ENCODE measurements at places on chromosomes 12 and 14. TPM values are rescaled to one million over a fixed set of nuclear protein-coding genes. Genes with fewer than 3 reads are reported as not detected.

- peaks cover 46% of the 10 kb centered on the region for H3K36me3 ChIP-seq
- no peak overlapping the region for H3K4me3 ChIP-seq
- H3K27ac ChIP-seq, result peak overlapping the region; percentile 90
- no peaks in the 10 kb centered on the region for H3K27me3 ChIP-seq
Observed at GRCh38 chr12:108802101-108802961, 55.1 kb downstream of the SSH1 start.

DNA sequence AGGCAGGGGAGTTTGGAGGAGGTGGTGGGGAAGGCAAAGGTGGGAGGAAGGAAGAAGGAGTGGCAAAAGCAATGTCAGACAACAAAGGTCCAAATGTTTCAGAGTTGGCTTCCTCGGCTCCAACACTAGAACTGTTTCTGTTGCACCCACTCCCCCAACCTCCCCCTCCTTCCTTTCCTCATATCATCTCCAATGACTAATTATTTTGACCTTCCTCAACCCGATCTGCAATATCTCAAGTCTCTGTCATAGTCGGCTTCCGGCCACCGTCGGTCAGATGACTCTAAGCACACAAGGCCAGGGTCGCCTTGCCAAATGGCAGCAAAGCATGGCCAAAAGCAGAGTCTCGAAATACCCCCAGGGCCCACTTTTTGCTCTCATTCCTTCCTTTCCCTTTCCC is 637.0 kb upstream of the TBX3 start:
- no peaks in the 10 kb centered on the region for H3K36me3 ChIP-seq
- H3K27me3 ChIP-seq, result no peaks in the 10 kb centered on the region
- no peak for DNase-seq
- no peak overlapping the region for H3K4me3 ChIP-seq
- no peaks in the 10 kb centered on the region for H3K4me1 ChIP-seq
- no peak overlapping the region for H3K27ac ChIP-seq

- H3K4me3 ChIP-seq, result peak overlapping the region; percentile 12
- peaks cover 74% of the 10 kb centered on the region for H3K4me1 ChIP-seq
- peak overlapping the region; percentile 70 for H3K27ac ChIP-seq
- H3K36me3 ChIP-seq, result no peaks in the 10 kb centered on the region
- no peaks in the 10 kb centered on the region for H3K27me3 ChIP-seq
Observed at GRCh38 chr14:73460691-73461127, 2.4 kb upstream of the NUMB start.

DNA sequence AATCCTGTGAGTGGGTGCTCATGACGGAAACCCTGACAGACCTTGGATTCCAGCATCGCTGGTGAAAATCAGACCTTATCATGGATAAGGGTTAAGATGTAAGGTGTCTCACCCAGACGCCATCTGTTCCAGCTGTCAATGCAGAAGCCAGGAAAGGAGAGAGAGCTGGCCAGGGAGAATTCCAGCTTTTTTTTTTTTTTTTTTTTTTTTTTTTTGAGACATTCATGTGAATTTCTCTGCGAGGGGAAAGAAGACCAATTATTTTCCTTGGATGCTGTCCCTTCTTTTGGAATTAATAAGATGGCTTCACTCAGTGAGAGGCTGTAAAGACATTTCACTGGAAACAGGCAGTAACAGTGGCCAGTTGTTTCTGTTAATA is 1.8 kb downstream of the TRAF3 start:
- no peak overlapping the region for H3K27ac ChIP-seq
- no peaks in the 10 kb centered on the region for H3K27me3 ChIP-seq
- no peaks in the 10 kb centered on the region for H3K36me3 ChIP-seq
- H3K4me3 ChIP-seq, result peak overlapping the region; percentile 74
- H3K4me1 ChIP-seq, result peaks cover 16% of the 10 kb centered on the region

DNA sequence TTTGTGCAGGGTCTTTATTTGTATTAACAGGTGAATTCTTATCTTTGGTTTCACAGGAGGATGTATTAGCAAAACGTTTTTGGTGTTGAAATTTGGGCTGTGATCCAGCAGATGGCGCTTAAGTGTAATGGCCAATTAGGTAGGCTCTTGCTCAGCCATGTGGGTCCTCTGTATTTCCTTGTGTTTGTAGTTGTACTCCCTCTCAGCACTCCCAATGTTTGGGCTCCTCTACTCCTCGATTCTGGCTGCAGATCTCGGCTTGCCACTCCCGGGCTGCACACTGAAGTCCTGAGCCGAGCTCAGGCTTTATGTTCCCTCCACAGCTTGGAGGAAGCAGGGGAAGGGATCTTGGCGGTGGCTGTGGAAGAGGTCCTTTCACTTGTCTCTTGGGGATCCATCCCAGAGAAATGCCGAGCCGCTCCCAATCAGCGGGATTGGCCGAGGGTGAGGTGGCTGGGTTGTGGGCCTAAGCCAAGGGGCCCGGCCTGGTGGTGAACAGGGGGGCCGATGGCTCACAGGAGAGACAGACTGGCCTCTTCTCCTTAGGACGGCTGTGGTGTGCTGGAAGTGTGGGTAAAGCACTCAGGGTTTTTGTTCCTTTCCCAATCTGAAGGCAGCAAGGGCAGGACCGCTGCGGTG is 133.7 kb downstream of the AEBP2 start:
- peak overlapping the region; percentile 98 for H3K27ac ChIP-seq
- H3K27me3 ChIP-seq, result no peaks in the 10 kb centered on the region
- DNase-seq, result peak; percentile 69
- peaks cover 48% of the 10 kb centered on the region for H3K4me1 ChIP-seq
- H3K4me3 ChIP-seq, result no peak overlapping the region

GRCh38 chr12:114306646-114307045 is 99.3 kb downstream of the TBX5 start:
- no peaks in the 10 kb centered on the region for H3K4me1 ChIP-seq
- no peak overlapping the region for H3K4me3 ChIP-seq
- H3K36me3 ChIP-seq, result no peaks in the 10 kb centered on the region
- H3K27me3 ChIP-seq, result no peaks in the 10 kb centered on the region
- no peak overlapping the region for H3K27ac ChIP-seq

- H3K27me3 ChIP-seq, result peaks cover 3% of the 10 kb centered on the region
- H3K4me1 ChIP-seq, result no peaks in the 10 kb centered on the region
- no peak overlapping the region for H3K4me3 ChIP-seq
Observed at GRCh38 chr12:104786352-104786751, 171.7 kb downstream of the SLC41A2 start.

The TRPV4 gene
- total RNA-seq, result 12.3 TPM

- peaks cover 32% of the 10 kb centered on the region for H3K4me1 ChIP-seq
- H3K27me3 ChIP-seq, result no peaks in the 10 kb centered on the region
- H3K36me3 ChIP-seq, result no peaks in the 10 kb centered on the region
- peak within 1 kb of the TSS; percentile 89 for H3K27ac ChIP-seq
- DNase-seq, result peak; percentile 88
Observed at GRCh38 chr14:22982477-22983245, at the start of gene AJUBA. AJUBA (minus strand) TSS chr14:22982551; CDS start chr14:22982266, 285 bp downstream.

The ABCC9 gene
- not detected for total RNA-seq

The PLEKHD1 gene
- not detected for total RNA-seq

DNA sequence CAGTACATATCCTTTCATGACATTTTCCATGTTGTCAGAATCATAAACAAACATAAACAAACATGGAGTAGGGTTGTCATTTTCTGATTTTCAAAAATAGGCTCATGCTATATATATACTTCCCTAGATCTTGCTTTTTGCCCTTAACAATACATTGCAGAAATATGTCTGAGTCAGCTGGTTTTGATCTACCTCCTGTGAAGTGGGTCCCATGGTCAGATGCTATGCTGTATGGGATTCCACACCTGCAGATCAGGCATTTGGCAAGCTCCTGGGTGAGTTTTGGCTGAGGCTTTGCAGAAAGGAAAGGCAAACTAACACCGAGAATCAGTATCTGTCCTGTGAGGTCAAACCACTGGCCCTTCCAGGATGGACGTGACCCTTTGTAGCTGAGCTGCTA is 183.0 kb upstream of the ARID2 start:
- H3K4me3 ChIP-seq, result no peak overlapping the region
- H3K27me3 ChIP-seq, result peaks cover 16% of the 10 kb centered on the region
- DNase-seq, result no peak
- H3K36me3 ChIP-seq, result no peaks in the 10 kb centered on the region

DNA sequence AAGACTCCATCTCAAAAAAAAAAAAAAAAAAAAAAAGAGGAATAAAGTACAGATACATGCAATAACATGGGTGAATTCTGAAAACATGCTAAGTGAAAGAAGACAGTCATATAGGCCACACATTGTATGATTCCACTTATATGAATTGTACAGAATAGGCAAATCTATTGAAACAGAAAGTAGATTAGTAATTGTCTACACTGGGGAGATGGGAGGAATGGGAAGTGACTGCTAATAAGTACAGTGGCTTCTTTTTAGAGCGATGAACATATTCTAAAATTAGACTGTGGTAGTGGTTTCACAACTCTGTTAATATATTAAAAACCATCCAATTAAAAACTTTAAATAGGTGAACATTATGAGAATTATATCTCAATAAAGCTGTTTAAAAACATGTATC is 74.4 kb downstream of the ANKS1B start:
- no peaks in the 10 kb centered on the region for H3K27me3 ChIP-seq
- H3K4me3 ChIP-seq, result no peak overlapping the region
- DNase-seq, result no peak
- H3K4me1 ChIP-seq, result no peaks in the 10 kb centered on the region

DNA sequence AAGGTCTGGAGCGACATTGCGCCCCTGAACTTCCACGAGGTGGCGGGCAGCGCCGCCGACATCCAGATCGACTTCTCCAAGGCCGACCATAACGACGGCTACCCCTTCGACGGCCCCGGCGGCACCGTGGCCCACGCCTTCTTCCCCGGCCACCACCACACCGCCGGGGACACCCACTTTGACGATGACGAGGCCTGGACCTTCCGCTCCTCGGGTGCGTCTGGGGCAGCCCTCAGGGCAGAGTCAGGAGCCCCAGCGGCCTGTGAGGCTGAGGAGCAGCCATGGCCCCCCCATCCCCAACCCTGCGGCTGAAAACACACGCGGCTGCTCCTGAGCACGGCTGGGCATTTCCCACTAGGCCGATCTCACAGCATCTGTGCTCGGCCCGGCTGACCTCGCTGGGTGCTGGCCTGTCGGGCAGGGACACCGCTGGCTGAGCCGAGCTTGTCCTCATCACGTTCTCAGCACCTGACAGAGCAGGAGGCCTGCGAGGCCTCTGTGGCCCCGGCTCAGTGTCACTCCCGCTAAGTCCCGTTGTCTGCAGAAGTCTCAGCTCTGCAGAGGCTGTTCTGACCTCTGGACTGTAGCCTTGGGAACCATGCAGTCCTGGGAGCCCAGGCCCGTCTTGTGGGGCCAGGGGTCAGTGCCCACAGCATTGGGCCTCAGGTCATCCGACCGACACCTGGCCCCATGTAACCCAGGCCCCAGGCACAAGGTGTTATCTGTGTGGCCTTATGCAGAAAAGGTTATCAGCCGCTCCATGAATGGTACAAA is 12.6 kb downstream of the MMP17 start:
- H3K4me3 ChIP-seq, result no peak overlapping the region
- no peaks in the 10 kb centered on the region for H3K36me3 ChIP-seq
- no peaks in the 10 kb centered on the region for H3K27me3 ChIP-seq
- no peak overlapping the region for H3K27ac ChIP-seq
- DNase-seq, result no peak

GRCh38 chr12:50923361-50924130 is 28.8 kb upstream of the HIGD1C start:
- peaks cover 24% of the 10 kb centered on the region for H3K4me1 ChIP-seq
- peak; percentile 12 for DNase-seq
- H3K36me3 ChIP-seq, result no peaks in the 10 kb centered on the region
- no peaks in the 10 kb centered on the region for H3K27me3 ChIP-seq
- H3K27ac ChIP-seq, result peak overlapping the region; percentile 65

DNA sequence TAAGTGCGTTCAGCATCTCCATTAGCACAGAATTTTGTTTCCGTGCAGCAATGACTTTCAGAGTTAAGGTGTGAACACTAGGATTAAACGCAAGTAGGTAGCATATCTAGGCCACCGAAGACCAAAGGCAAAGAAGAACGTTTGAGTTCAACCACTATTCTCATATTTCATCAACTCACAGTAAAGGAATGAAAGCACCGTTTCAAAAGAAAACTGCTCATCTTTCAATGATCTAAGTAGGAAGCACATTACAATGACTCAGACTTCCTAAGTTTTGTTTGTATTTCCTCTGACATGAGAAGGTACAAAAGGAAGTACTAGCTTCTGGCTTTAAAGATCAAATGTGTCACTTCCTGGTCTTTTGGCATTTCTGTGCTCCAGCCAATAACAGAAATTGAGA is 57.6 kb downstream of the ACADS start:
- no peaks in the 10 kb centered on the region for H3K36me3 ChIP-seq
- no peaks in the 10 kb centered on the region for H3K27me3 ChIP-seq
- H3K4me1 ChIP-seq, result peaks cover 24% of the 10 kb centered on the region
- no peak overlapping the region for H3K4me3 ChIP-seq
- peak overlapping the region; percentile 90 for H3K27ac ChIP-seq

DNA sequence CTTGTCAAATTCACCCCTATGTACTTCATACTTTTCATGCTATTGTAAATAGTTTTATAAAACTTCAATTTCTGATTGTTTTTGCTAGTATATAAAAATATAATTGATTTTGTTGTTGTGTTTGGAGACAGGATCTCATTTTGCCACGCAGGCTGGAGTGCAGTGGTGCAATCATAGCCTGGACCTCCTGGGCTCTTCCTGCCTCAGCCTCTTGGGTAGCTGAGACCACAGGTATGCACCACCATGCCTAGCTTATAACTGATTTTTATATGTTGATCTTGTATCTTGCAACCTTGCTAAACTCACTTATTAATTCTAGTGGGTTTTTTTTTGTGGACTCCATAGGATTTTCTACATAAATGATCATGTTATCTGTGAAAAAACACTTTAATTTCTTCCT is 23.5 kb downstream of the ATP5MC2 start:
- H3K36me3 ChIP-seq, result no peaks in the 10 kb centered on the region
- H3K4me1 ChIP-seq, result no peaks in the 10 kb centered on the region
- no peak overlapping the region for H3K4me3 ChIP-seq
- no peaks in the 10 kb centered on the region for H3K27me3 ChIP-seq
- H3K27ac ChIP-seq, result no peak overlapping the region

- H3K4me3 ChIP-seq, result no peak overlapping the region
- H3K4me1 ChIP-seq, result no peaks in the 10 kb centered on the region
- H3K36me3 ChIP-seq, result no peaks in the 10 kb centered on the region
- H3K27me3 ChIP-seq, result no peaks in the 10 kb centered on the region
Observed at GRCh38 chr14:77014004-77014604, 14.4 kb downstream of the IRF2BPL start.

The TAS2R7 gene
- total RNA-seq, result not detected

The GPR137C gene
- 3.8 TPM for total RNA-seq

The SLCO1B1 gene
- total RNA-seq, result not detected

The HPD gene
- not detected for total RNA-seq

DNA sequence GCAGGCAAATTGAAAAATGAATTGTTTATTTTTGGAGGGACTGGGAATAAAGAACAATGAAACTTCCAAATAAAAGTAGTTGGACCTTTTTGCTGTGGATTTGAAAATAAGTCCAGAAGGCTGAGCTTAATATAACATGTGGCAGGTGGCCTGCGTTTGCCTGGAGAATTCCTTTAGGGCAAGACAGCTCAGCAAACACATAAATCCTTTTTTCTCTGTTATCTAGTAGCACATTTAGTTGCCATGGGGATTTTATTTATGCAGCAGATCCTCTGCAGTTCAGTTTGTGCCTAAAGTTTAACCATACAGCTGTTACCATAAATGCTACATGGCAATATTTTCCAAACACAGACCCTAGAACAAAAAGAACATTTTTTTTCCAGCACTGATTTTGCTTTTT is 180.0 kb downstream of the NPAS3 start:
- H3K4me1 ChIP-seq, result no peaks in the 10 kb centered on the region
- no peaks in the 10 kb centered on the region for H3K27me3 ChIP-seq
- no peak for DNase-seq
- H3K4me3 ChIP-seq, result no peak overlapping the region
- no peaks in the 10 kb centered on the region for H3K36me3 ChIP-seq

The ARHGAP9 gene
- not detected for total RNA-seq

The GPR84 gene
- total RNA-seq, result not detected

The RPGRIP1 gene
- not detected for total RNA-seq

Measured in endothelial cell of umbilical vein (primary cell).